ENCODE measurements at places on chromosomes 1 and 21. TPM values are rescaled to one million over a fixed set of nuclear protein-coding genes. Genes with fewer than 3 reads are reported as not detected.
A peak's percentile ranks its signal among the peaks of the same experiment; 100 is the strongest.

DNA sequence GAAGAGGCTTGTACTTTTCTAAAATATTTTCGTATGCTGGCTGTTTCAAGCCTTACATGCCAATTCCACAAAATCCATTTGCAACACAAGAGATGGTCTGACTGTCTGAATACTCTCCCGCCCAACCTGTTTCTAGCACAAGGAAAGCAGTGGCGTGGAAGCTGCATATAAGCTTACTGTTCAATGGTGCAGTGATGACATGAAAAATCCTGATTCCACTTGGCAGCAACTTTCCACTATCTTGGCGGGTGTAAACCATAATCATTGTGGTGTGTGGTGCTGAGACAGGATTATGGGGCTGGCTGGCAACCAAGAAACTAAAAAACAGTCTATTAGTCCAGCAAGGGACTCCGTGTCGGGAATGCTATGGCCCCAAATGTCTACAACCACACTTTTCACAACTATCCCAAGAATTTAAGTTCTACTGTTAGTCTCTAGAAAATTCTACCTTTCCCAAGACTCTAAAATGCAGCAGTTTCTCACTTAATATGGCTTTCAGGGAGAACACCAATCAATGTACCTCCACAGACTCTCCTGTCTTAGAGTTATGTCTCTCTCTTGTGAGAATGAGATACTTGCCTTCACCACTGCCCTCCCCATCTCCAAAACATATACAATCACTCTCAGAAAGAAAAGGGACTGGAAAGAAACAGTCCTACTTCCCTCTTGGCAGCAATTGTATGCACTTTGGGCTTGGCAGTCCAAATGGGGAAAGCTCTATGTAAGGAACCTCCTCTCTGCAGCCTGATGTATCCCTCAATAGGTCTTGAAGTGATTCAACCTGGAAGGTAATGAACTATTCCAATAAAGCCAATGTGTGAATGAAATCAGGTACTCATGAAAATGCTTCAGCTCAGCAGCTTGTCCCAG, 9.5 kb downstream of the COLGALT2 start:
- DNase-seq = no peak

DNA sequence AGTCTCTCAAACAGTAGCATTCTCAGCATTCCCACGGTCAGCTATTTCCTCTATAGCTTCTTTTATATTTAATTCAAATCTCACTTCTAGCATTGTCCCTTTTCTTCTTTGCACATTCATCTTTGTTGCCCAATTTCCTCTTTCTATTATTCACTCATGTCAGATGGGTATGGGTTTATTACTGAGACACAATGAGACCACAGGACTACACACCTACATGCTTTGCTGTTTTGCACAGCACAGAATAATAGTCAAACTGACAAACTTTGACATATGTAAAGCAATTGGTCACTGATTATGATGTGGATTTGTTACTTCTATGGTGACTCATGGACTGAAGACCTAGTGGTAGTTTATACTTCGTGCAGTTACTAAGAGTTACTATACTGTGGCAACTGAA, 5.8 kb upstream of the CD1C start:
- no peak for DNase-seq

DNA sequence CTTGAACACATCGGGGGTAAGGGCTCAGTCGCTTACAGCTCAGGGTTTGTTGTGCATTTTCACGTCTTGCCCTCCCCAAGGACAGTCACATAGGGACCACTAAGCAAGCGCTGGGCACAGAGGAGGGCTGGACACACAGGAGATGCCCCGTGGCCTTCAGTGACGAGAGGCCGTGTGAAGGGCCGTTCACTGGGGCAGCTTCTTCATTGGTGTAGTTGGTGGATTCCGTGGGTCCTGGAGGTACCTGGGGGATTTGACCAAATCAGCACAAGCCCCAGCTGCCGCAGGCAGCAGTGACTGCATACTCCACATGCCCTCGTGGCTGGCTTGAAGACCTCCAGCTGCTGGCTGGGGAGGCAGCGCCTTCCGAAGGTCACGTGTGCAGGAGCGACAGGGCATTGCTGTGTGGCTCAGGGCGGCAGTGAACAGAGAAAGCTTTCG, 100.8 kb upstream of the C1orf174 start:
- DNase-seq = no peak

DNA sequence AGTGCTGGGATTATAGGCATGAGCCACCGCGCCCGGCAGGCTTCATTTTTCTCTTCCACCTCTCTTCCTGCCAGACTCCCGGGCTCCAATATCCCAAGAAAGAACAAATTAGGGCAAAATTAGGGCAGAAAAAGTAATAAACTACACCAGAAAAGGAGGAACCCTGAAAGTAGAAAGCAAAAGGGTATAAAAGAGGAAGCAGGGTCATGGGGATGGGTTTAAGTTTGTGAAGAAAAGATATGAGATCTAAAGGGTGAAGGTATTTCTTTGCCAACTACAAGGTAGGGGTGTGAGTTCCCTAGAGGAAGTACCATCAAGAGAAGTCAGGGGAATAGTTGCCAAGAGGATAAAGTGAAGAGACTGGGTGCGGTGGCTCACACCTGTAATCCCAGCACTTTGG, 9.9 kb downstream of the PTPN22 start:
- no peak for DNase-seq

GRCh38 chr1:20578062-20578461, 10.8 kb upstream of the CDA start:
- DNase-seq = no peak

GRCh38 chr1:165857046-165857801, 29.8 kb downstream of the UCK2 start:
- DNase-seq = no peak

- no peak for DNase-seq
These were observed 15.7 kb downstream of the AVPR1B start for GRCh38 chr1:206101351-206102045.

EFNA1 gene
- not detected for total RNA-seq

DNA sequence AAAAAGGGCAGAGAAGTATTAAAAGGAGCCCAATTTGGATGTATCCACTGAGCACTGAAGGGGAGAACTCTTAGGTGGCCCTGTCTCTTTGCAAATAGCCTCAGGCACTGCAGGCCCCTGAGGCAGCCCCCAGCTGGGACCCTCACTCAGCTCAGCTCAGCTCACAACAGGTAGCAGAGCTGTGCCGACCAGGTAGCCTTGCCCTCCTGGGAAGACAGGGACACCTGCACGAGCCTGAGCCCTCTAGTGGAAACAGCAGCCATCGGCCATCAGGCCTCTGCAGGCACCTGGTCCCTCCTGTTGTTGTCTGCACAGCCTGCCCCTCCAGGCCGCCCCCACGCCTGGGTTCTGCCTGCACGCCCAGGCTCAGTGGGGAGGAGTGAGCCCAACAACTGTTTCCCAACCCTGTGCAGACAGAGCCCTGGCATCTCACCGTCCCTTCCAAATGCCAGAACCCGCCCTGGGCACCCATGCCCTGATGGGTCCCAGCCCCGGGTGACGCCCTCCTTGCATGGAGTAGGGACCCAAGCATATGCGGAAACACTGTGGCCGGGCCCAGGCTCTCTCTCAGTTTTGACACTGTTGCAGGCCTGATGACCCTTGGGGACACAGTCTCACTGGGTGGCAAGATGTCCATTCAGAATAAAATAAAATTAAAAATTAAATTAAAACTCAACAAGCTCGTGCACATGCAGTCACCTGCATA, 60.0 kb upstream of the AJAP1 start:
- DNase-seq = no peak

GRCh38 chr1:150808846-150809245, 786 bp upstream of the CTSK start:
- DNase-seq = peak; percentile 74

- no peak for DNase-seq
These were observed 210.0 kb upstream of the GREM2 start for GRCh38 chr1:240821925-240822324.

CPTP gene
- 13.2 TPM for total RNA-seq

PIGC gene
- total RNA-seq = 18.4 TPM

RNU1-4 gene
- total RNA-seq = under 0.01 TPM

DNA sequence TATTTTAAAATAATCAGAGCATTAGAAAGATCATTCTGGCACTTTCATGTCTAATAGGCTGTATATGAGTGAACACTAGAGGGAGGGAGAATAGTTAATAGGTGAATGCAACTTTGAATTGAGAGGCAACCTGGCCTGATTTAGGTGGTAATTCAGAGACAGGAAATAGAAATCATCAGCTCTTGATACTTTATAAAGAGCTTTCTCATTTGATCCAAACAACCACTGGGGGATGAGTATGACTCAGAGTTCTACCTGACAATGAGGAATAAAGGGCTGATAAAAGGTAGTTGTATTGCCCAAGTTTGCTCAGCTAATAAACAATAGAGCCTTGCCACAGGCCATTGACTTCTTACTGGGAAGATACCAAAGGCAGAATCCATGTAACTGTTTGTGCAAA, 5.2 kb upstream of the FAM89A start:
- DNase-seq = no peak

GRCh38 chr1:56206391-56206790, 373.0 kb downstream of the PLPP3 start:
- no peak for DNase-seq

DNA sequence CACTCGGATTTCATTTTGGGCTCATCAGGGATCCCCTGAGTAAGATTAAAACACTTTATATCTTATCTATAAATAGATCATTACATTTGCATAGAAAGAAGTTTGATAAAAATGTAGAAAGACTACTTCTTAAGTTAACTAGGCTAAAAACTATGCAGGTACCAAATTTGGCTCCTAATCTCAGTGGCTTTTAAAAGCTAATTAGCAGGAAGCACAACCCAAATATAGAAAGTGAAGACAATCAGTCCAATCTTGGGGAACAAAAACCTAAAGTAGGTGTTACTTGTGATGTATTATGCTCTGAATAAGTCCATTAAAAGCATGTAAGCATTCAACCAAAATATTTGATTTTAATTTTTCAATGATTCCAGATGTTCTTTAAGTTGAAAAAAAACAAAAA, 35.4 kb downstream of the SMYD3 start:
- DNase-seq = no peak

DNA sequence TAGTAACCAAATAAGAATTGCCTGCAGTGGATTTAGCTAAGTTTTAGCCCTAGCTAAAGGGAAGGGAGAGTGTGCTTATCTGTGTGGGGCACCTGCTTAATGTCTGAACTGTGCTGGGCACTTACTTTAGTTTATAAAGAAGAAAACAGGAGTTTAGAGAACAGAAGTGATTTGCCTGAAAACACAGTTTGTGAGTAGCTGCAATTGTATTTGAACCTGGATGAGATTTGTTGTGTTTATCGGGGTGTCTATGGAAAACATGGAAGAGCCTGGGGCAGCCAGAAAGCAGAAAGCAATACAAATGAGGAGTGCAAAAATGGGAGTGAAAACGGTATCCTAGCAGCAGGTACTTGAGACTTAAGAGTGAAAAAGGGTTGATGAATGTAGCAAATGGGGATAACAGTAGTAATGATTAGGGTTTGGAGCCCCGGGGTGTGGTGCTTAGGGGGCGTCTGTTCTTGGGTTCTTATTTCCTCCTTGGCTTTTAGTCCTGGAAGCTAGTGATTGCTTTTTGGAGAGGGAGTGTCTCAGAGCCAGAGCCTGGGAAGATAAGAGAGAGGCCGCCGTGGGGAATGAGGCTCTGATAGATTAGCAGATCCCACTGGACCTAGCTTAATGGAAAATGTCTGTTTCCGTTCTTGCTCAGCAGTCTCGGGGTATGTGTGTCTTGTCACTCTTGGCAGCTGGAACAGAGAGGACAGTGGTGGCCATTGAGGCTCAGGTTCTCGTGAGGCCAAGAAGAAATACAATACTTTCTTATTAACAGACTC, 5.6 kb downstream of the PRCC start:
- DNase-seq = peak; percentile 40

MROH9 gene
- total RNA-seq = under 0.01 TPM
